ENCODE measurements at places on chromosomes 7 and 10.

GRCh38 chr10:121880895-121881294 lies 46.9 kb downstream of the ATE1 start:
- no peak for DNase-seq

DNA sequence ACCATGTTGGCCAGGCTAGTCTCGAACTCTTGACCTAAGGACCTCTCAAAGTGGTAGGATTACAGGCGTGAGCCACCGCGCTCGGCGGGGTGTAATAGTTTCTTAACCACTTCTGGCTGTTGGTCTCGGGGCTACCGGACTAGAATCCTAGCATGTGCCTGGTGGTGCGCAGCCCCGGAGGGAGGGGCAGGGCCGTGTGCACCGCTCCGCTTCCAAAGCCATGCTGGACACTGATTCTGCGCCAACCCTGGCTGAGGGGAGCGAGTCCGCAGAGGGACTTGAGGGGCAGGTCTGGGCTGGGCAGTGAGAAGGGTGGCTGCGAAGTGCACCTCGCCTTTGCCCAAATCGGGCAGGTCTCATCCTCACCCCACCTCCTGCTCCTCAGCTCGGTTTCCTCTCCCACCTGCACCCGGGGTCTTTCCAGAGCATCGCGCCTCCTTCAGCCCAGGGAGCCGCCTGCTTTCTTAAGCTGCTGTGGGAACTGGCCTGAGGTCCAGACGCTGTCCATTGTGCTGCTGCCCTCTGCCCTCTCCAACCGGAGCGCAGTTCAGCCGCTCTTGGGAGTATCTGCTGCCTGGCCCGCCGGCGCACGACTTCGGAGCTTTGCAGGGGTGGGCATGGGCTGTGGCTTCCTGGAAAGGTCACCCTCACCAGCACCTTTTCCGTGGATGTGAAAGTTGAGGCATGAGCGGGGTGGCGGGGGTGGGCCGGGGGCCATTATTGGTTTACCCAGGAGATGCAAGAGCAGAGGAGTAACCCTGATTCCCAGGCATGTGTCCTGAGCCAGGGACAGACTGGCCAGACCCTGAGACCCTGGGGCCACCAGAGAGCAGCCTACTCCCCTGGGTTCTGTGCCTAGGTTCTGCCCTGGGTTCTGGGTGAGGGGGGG lies 422.6 kb upstream of the NUPR2 start:
- DNase-seq = no peak

GRCh38 chr10:43409385-43410109 lies 561 bp upstream of the HNRNPF start:
- peak; percentile 17 for DNase-seq

DNA sequence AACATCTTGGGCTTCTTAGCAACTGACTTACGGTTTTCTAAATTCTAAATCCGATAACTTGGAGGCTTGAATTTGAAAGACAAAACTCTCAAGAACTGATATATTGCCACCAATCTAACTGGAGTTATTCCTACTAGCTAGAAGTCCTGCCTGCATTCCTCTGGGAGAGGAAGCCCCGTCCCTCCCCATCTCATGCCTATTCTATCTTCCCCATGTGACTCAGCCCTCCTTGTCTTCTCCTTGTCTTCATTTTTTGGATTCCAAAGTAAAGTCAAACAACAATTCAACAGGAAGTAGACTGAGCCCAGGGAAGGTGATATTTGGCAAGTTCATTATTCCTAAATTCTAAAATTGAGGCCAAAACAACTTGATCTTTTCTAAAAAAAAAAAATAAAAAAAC lies 587.7 kb downstream of the KCNMA1 start:
- no peak for DNase-seq

DNA sequence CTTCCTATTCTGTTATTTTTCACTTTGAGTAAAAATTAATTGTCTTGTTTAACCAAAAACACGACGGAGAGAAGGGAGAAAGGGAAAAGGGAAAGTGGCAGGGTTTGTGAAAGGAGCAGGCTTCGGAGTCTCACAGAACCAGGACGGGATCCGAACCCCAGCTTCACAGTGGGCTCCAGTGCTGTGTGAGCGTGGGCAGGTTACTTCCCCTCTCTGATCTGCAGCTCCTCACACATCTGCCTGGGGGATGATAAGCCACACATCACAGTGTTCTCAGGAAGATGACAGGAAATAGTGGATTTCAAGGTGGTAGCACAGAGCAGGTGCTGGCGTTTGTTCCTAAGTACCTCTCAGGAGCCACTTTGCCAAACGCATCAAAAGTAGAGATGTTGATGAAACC lies 94.2 kb upstream of the GPR26 start:
- no peak for DNase-seq

DNA sequence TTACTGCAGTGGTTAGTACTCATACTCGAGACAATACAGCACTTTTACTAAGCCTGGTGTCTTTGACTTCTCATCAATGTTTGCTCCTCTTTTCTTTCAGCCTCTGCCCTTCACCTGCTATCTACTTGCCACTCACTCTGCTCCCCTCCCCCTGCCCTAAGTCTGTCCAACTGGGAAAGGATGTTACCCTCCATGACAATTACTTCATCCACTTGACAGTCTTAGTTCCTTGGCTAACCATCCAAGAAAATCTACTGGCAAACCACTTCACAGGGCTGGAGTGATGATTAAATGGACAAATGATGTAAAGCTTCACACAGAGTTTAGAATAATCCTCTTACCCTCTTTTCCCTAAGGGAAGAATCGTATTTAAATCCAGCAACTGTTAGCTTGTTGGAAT lies 8.2 kb upstream of the DLD start:
- no peak for DNase-seq

- DNase-seq = no peak
These were observed 18.3 kb upstream of the BHLHA15 start for GRCh38 chr7:98192781-98193457.

DNA sequence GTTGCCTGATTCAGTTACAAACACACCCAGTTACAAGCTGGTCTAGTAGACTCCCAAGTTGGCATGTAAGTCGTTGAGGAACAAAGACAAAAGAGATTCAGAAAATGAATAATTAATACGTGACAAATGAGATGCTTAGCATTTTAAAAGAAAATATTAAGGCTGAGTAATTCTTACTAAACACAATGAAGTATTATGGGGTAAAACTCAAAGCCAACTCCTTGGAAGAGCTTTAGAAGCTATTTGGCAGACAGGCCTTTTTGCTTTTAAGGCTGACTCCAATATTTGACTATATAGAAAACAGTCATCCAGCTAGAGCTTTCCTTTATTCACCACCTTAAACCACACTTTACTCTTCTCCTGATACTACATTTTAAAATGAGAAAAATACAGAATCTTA lies 5.4 kb downstream of the TRDMT1 start:
- DNase-seq = no peak
